ENCODE measurements at places on chromosomes 13 and 19.

DNA sequence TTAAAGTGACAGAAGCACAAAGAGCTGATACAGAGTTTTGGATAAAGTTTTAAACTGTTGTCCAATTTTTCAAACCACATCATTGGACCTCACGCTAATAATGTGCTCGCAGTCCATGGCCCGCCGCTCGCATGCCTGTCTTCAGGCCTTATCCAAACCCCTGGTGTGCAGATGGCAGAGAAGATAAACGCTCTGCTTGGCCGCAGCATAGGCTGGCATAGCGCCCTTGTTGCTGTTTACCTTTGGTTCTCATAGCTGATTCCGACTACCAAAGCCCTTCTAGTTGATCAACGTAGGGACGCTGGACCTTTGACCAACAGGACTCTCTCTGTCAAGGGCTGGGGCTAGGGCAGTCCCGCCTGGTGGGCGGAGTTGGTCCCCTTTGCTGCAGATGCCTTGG lies 23.5 kb upstream of the QTRT1 start:
- DNase-seq: no peak

DNA sequence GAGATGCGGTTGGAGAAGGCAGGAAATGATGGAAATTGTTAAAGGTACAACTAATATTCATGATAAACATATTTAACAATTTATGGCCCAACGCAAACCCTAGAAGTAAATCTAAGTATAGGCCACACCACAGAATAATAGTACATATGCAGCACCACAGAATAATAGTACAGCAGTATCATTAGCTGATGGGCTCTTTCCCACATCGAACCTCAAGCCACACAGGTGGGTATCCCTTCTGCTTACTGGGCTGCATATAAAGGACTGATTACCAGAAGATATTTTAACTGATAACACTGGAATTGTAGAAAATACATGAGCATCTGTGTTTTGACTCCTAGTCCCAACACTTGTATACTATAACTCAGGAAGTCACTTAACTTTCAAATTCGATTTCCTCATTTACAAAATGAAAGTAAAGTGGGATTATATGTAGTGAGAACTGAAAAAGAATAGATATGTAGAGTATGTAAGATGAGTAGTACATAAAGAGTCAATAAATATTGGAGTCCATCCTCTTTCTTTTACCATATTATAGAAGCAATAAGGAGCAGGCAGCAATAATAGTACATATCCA lies 91.5 kb downstream of the TSC22D1 start:
- DNase-seq: no peak

GRCh38 chr13:114200399-114200911 lies 21.4 kb downstream of the CFAP97D2 start:
- no peak for DNase-seq

DNA sequence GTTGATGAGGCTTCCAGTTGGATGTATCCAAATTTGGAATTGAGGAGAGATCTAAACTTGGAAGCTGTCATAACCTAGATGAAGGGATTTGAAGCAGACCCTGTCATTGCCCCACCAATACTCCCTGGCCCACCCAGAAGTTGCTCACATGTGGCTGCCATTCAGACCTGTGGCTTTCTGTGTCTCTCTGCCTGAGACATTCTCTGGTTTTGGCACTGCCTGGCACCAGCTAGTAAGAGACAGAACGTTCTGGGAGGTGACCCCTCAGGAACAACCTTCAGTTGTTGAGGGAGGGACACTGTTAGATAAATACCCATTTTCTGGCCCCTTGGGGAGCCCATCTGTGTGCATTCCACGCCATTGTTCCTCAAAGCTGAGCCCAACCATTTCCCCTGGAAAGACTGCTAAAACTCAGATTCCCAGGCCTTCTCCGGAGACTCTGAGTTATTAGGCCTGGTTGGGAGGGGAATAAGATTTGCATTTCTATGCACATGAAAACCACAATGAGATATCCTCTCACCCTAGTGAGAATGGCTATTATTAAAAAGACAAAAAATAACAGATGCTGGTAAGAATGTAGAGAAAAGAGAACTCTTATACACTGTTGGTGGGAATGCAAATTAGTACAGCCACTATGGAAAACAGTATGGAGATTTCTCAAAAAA lies 290.4 kb downstream of the TSHZ3 start:
- DNase-seq: no peak

DNA sequence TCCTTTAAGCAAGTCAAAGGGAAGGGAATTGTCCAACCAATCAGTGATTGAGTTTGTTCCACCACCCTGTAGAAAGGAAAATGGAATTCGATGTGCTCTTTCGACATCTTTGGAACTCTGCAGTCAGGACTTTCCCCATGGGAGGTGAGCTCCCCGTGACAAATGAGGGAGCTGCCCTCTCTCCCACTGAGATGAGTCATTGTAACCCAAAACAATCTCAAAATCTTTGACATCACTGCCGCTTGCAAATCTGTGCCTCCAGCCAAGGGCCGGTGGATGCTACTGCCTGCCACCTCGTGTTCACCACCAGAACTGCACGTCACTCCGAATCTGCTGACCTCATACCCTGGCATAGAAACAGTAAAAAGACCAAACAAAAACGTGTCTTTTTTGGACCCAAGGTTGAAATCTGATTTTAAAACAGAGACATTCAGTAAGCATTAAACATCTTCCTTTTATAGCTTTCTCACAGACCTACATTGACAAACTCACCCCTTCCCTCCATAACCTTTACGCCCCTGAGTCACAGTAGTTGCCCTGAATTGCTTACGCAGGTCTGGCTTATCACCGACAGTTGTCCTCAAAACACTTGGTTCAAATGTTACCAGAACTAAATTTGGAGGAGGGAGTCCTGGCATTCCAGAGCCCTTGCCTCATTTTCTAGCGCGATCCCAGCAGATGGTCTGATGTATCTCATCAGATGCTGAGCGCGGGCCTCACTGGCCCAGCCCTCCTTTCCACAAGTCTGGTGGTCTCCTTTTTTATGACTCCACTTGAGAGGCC lies 105.2 kb downstream of the COL4A2 start:
- peak; percentile 99 for DNase-seq

GRCh38 chr13:27199696-27200095 lies 28.1 kb upstream of the USP12 start:
- no peak for DNase-seq

- no peak for DNase-seq
Observed at GRCh38 chr19:17229890-17230289, 3.9 kb downstream of the OCEL1 start.

DNA sequence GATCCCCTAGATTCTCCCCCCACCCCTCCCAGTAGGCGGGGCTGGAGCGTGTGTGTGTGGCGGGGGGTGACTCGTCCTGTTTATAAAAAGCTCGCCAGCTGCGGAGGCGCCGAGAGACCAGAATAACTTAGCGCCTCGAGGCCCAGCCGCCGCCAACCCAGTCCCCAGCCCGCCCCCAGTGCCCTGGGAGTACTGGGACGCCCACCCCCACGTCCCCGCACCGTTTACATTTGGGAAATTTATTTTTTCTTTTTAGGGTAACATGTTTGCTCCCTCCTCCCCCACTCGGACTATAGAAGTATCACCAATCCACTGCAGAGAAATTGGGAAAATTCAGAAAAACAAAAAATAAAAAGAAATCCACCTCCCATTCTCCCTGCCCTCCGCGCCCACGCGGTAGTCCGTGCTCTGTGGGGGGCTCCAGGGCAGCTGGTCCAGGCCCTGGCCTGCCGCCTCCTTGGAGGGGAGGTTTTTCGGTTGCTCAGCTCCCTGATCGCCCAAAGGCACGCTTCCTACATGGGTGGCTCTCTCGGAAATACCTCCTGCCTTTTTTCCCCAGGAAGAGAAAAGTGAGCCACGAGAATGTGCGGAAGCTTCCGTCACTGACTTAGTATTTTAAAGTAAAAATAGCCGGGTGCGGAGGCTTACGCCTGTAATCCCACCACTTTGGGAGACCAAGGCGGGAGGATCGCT lies 1.5 kb upstream of the RAB3A start:
- peak; percentile 61 for DNase-seq

GRCh38 chr13:21610687-21611086 lies 6.7 kb upstream of the MICU2 start:
- no peak for DNase-seq

- DNase-seq: no peak
Observed at GRCh38 chr19:4371247-4372164, 28.1 kb downstream of the MPND start.

DNA sequence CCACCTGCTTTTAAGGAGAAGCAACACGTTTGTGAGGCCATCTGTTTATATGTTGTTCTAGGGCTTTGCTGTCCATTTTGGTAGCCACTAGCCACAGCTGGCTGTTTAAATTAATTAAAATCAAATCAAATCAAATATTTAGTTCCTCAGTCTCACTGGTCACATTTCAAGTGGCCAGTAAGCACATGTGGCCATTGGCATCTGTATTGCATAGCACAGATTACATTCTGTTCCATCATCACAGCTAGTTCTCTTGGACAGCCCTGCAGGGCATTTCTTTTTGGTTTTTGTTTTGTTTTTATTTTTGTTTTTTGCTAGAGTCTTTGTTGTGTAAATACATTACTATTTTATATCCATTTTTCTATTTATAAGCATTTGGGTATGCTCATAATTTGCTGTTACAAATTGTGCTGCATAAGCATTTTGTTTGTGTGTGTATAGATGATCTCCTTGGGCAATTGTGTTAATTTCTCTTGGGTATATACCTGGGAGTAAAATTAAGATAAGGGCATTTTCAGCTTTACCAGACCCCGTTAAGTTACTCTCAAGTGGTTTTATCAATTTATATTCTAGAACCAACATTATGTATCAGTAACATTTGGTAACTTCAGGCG lies 31.3 kb downstream of the SAE1 start:
- DNase-seq: no peak

GRCh38 chr19:19142347-19142746 lies 4.1 kb upstream of the TMEM161A start:
- DNase-seq: no peak

GRCh38 chr13:39688699-39689405 lies 33.4 kb downstream of the COG6 start:
- DNase-seq: no peak

GRCh38 chr19:46856062-46857022 lies 4.5 kb upstream of the ARHGAP35 start:
- DNase-seq: peak; percentile 66

DNA sequence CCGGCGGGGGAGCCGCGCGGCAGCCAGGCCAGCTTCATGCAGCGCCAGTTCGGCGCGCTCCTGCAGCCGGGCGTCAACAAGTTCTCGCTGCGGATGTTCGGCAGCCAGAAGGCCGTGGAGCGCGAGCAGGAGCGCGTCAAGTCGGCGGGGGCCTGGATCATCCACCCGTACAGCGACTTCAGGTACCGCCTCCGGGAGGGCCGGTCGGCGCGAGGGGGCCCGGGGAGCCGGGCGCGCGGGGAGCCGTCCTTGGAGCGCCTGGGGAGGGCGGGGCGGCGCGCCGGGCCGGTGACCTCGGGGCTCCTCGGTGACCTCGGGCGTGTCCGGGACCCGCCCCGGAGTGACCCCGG lies 690 bp downstream of the HCN2 start:
- DNase-seq: no peak

DNA sequence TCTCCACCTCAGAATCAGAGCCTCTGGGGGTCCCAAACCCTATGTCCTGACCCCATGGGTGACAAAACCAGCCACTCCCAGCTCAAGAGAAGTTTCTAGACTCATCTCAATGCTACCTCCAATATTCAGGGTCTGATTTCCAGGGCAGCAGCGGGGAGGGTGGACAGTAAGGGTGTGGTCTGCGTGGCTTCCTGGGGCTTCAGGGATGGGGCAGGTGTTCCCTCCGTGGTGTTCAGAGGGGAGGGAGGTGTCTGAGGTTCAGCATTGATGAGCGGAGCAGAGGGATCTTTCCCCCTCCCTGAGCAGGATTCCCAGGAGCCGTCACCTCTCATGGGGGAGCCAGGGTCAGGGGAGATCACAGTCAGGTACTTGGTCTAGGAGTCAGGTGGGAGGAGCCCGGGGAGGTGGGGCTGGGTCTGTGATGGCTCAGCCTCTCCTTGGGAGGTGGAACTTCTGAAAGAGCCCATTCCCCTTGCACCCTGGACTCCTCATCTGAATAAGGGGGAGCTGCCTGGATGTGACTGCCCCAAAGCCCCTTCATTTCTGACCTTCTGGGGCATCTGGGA lies 2.9 kb downstream of the LILRA2 start:
- DNase-seq: no peak

GRCh38 chr19:29172302-29172701 lies 40.6 kb downstream of the UQCRFS1 start:
- DNase-seq: no peak

DNA sequence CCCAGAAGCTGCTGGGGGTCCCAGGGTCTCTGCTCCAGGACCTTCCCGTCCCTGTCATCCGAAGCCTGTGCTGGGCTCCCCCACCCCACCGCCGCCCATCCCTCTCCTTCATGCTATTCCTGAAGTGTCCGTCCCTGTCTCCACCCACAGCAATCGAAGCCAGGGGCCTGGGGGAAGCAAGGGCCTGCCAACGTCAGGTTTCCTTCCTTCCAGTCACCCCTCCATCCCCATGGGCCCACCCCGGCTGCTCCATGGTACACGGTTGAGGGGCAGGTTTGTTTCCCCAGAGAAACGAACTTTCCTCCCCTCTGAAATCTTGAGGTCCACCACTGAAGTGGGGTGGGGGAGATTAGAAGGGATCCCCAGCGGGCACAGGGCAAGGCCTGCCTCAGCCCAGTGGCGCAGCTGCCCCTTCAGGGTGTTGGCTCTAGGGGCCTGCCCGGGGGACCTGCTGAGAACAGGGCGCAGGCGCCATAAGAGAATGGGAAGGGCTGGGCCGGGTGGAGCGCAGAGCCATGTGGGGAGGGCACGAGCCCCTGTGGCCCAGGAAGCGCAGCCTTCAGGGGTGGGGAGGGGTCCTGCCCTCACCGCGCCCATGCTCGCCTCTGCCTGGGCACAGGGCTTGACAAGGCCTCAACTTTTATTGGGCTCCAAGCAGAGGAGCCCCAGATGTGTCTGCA lies 16.1 kb downstream of the CEBPG start:
- no peak for DNase-seq

DNA sequence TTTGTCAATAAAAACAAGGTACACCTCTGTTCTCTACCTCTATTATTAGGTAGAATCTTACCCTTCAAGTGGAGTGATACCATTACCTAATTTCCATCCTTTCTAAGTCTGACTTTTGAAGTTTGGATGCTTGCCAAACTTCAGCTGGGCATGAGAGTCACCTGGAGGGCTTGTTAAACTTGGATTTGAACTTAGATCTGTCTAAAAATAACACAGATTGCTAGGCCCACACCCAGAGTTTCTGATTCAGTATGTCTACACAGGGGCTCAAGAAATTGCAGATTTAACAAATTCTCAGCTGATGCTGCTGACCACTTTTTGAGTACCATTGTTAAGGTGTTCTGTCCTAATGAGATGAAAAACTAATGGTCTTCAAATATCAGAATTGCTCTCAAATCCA lies 512.2 kb downstream of the LMO7 start:
- no peak for DNase-seq

Data from H54 (cell line).